Spleen (tissue), 13 donors: ENCODE measurements at places on chromosomes 4 and X. TPM values are rescaled to one million over a fixed set of nuclear protein-coding genes. Genes with fewer than 3 reads are reported as not detected.

DNA sequence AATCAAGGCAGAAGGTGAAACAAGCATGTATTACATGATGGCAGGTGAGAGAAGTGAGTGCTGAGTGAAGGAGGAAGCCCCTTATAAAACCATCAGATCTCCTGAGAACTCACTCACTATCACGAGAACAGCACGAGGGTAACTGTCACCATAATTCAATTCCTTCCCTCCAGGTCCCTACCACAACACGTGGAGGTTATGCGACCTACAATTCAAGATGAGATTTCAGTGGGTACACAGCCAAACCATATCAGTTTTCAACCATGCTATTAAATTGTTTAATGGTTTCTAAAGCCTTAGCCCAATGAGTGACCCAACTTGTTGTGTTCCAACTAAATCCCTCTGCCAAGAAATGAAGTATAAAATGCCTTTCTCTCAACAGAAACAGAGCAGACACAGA lies 519.8 kb downstream of the GBA3 start:
- no peaks in the 10 kb centered on the region for H3K27me3 ChIP-seq
- H3K4me1 ChIP-seq: no peaks in the 10 kb centered on the region
- H3K36me3 ChIP-seq: no peaks in the 10 kb centered on the region

- H3K4me3 ChIP-seq: peak within 1 kb of the TSS; percentile 47
- peaks cover 33% of the 10 kb centered on the region for H3K4me1 ChIP-seq
- DNase-seq: peak; percentile 85
- no peaks in the 10 kb centered on the region for H3K36me3 ChIP-seq
- H3K27me3 ChIP-seq: peaks cover 57% of the 10 kb centered on the region
Measured at GRCh38 chr4:121951521-121952110, at the start of gene TRPC3. Gene TRPC3, minus strand, starts transcription at chr4:121952060. Its CDS starts 380 bp downstream, at chr4:121951680.

DMRTC1B gene
- 3.1 TPM for polyA plus RNA-seq

DNA sequence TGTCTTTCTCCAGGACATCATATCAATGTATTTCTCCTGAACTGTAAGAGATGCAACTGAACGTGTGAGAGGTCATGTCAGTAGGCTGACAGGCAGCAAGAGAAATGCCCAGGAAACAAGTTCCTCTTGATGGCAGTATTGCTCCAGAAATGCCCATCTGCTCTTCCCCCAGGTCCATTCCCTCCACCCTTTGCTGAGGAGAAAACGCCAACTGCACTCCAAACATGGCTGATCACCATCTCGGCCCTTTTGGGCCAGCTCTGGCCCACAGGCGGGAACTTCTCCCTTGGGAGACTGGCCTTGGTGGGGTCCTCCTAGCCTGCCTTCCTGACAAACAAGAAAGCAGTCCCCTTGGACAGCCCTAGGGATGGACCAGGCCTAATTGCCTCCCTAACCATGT lies 276.5 kb upstream of the AGTR2 start:
- no peaks in the 10 kb centered on the region for H3K36me3 ChIP-seq
- DNase-seq: no peak
- no peak overlapping the region for H3K27ac ChIP-seq

GRCh38 chr4:3209551-3210325 lies 39.2 kb upstream of the MSANTD1 start:
- no peak for DNase-seq
- H3K27me3 ChIP-seq: no peaks in the 10 kb centered on the region
- peaks cover 71% of the 10 kb centered on the region for H3K36me3 ChIP-seq
- H3K4me1 ChIP-seq: no peaks in the 10 kb centered on the region
- no peak overlapping the region for H3K27ac ChIP-seq

ODAM gene
- polyA plus RNA-seq: 2.0 TPM

DNA sequence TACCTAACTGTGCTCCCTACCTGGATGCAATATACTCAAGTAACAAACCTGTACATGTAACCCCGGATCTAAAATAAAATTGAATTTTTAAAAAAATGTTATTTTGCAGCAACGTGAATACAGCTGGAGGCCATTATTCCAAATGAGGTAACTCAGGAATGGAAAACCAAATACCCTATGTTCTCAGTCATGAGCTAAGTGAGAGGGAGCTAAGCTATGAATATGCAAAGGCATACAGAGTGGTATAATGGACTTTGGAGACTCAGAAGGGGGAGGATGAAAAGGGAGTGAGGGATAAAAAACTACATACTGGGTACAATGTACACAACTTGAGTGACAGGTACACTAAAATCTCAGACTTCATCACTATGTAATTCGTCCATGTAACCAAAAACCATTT lies 78.6 kb downstream of the CENPC start:
- H3K4me1 ChIP-seq: no peaks in the 10 kb centered on the region
- H3K27ac ChIP-seq: no peak overlapping the region
- no peak overlapping the region for H3K4me3 ChIP-seq

DNA sequence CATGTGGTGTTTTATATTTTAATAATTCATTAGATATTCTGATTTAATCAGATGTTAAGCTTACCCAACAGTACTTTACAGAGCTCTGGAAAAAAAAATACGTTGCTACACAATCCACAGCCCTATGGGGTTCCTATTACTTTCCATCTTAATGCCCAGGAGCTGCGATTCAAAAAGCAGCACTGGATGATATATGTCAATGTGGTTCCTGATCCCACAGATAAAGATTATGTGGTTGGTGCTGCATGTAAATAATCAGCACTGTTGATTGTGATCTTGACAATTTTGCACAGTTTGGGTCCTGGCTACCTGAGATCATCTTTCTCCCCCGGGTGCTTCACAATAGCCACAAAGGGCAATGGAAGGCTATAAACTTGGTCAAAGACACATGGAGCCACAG lies 72.7 kb upstream of the DCLK2 start:
- H3K4me3 ChIP-seq: no peak overlapping the region
- H3K36me3 ChIP-seq: no peaks in the 10 kb centered on the region
- H3K27ac ChIP-seq: no peak overlapping the region
- no peak for DNase-seq
- H3K4me1 ChIP-seq: no peaks in the 10 kb centered on the region

DNA sequence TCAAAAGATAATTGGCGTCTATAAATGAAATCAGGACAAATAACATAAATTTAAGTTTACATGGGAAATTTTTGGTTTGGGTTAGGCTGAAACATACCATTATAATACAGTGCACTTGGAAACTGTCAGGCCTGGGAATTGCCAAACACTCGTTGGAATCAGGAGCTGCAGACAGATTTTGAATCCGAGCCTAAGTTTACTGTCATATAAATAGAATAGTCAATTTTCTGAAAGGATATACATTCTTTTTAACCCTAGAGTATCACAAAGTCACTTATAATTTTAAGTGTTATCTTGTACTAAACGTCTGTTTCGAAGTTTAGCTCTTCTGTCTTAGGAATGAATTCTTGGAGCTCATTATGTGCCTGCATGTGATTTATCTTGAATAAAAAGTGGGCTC lies 234.1 kb downstream of the VEGFC start:
- no peak overlapping the region for H3K4me3 ChIP-seq
- no peak overlapping the region for H3K27ac ChIP-seq
- H3K36me3 ChIP-seq: no peaks in the 10 kb centered on the region
- no peaks in the 10 kb centered on the region for H3K27me3 ChIP-seq

- no peaks in the 10 kb centered on the region for H3K27me3 ChIP-seq
- no peak overlapping the region for H3K4me3 ChIP-seq
- H3K36me3 ChIP-seq: no peaks in the 10 kb centered on the region
Measured at GRCh38 chr4:44760142-44760898, 34.0 kb upstream of the GNPDA2 start.

- H3K27me3 ChIP-seq: no peaks in the 10 kb centered on the region
- no peaks in the 10 kb centered on the region for H3K4me1 ChIP-seq
- H3K27ac ChIP-seq: no peak overlapping the region
- no peaks in the 10 kb centered on the region for H3K36me3 ChIP-seq
- DNase-seq: no peak
- H3K4me3 ChIP-seq: no peak overlapping the region
Measured at GRCh38 chr4:27835851-27836250, 975.2 kb downstream of the STIM2 start.

FUNDC2 gene
- polyA plus RNA-seq: 113 TPM

DNA sequence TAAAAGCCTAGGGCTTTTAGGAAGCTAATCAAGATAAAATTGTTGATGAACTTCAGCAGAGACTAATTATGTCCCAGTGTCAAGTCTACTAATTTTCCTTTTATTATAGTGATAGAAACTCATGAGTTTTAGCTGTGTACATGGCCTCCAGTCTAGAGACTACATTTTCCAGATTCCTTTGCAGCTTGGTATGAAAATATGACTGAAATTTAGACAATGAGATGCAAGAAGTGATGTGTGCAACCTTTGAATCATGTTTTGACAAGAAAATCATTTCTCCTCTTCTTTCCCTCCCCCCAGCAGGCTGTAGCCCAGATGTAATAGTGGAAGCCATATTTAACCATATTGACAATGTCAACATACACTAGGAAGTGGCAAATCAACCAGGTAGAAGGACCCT lies 30.3 kb upstream of the IL13RA2 start:
- H3K27ac ChIP-seq: no peak overlapping the region
- H3K4me1 ChIP-seq: no peaks in the 10 kb centered on the region
- no peak for DNase-seq
- no peaks in the 10 kb centered on the region for H3K36me3 ChIP-seq
- H3K4me3 ChIP-seq: no peak overlapping the region

NEUROG2 gene
- polyA plus RNA-seq: not detected

DNA sequence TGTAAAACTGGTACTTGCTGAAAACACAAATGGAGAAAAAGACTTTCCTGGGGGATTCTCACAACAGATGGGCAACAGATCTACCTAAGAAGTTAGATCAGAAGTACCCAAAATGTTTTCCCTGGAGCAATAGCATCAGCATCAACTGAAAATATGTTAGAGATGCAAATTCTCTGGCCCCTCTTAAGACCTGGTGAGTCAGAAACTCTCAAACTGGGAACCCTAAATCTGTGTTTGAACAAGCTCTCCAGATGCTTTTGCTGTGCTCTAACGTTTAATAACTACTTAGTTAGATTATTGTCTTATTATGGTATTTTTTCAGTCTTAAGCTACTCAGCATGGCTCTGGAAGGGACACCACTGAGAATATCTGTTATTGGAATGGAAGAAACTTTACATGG lies 55.2 kb upstream of the TRPC3 start:
- no peak overlapping the region for H3K27ac ChIP-seq
- no peaks in the 10 kb centered on the region for H3K4me1 ChIP-seq
- no peaks in the 10 kb centered on the region for H3K36me3 ChIP-seq
- H3K27me3 ChIP-seq: no peaks in the 10 kb centered on the region
- no peak for DNase-seq

DNA sequence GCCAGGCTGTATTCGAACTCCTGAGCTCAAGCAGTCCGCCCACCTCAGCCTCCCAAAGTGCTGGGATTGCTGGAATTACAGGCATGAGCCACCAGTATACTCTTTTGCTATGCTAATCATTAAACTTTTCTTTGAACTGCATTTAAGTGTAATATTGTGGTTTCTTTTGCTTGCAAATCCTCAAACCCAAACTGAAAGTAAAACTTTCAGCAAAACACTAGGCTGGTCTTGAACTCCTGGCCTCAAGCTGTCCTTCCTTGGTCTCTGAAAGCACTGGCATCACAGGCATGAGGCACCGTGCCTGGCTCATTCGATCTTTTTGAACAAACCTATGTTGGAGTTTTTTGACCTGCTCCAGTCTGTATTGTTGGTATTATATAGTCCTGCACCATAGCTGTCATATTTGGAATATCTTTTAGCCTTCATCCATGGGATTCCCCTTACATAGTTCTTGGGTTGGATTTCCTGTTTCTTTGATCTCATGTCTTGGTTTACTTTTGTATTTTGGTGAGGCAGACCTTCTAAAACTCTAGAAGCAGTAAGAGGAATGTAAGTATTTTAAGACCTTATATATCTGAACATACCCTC lies 34.1 kb downstream of the MOB1B start:
- H3K4me3 ChIP-seq: no peak overlapping the region
- no peak for DNase-seq
- no peaks in the 10 kb centered on the region for H3K27me3 ChIP-seq
- no peaks in the 10 kb centered on the region for H3K4me1 ChIP-seq
- H3K36me3 ChIP-seq: no peaks in the 10 kb centered on the region

- no peak overlapping the region for H3K27ac ChIP-seq
- no peaks in the 10 kb centered on the region for H3K4me1 ChIP-seq
- H3K27me3 ChIP-seq: no peaks in the 10 kb centered on the region
- H3K4me3 ChIP-seq: no peak overlapping the region
- H3K36me3 ChIP-seq: no peaks in the 10 kb centered on the region
Measured at GRCh38 chr4:176726803-176727202, 65.9 kb downstream of the VEGFC start.

NUDT10 gene
- 1.3 TPM for polyA plus RNA-seq

TLR10 gene
- 68.1 TPM for polyA plus RNA-seq

TEX13D gene
- polyA plus RNA-seq: not detected

DNA sequence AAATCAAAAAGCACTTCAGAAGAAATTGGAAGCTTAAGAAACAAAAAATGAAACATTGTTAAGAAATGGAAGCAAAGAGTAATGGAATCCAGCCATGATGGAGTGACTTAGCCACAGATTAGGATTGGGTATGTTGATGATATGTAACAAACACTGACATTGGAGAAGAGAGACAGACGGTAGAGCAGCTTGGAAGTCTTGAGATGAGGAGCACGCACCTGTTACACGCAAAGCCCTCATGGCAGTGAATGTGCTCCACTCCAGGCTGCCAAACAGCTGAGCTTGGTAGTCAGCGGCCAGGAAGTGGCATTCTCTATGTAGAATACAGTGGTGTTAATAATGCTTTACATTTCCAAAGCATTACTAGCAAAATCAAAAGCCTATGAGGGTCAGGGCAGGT lies 56.9 kb upstream of the GPRIN3 start:
- no peak overlapping the region for H3K27ac ChIP-seq
- H3K4me1 ChIP-seq: no peaks in the 10 kb centered on the region

- no peak overlapping the region for H3K27ac ChIP-seq
- H3K4me3 ChIP-seq: no peak overlapping the region
- no peak for DNase-seq
- H3K36me3 ChIP-seq: no peaks in the 10 kb centered on the region
Measured at GRCh38 chr4:160372390-160372789, 1269.5 kb downstream of the RAPGEF2 start.

- no peak for DNase-seq
- no peak overlapping the region for H3K27ac ChIP-seq
- H3K27me3 ChIP-seq: no peaks in the 10 kb centered on the region
- no peaks in the 10 kb centered on the region for H3K4me1 ChIP-seq
Measured at GRCh38 chr4:70531981-70532380, 13.6 kb downstream of the AMTN start.

DNA sequence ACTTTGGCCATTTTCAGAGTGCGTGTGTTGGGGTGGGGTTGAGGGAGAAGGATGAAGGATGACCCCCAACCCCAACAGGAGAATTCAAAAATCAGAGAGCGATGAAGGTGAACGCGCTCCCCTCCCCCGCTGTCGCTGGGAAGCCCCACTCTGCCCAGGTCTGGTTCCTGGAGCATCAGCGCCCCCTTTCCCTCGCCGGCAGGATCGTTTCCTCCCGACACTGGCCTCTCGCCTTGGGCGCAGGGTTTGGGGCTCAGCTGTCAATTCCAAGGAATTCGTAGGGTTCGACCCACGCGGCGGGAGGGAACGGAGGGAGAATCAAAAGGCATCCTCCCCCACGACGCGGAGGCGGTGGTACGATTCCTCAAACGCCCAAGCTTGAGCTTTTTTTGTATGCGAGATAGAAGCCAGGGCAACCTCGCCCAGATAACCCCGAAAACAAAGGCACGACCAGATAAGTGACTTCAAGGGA lies 1.0 kb upstream of the PDGFRA start:
- peaks cover 30% of the 10 kb centered on the region for H3K4me1 ChIP-seq
- peak overlapping the region; percentile 22 for H3K4me3 ChIP-seq
- peaks cover 82% of the 10 kb centered on the region for H3K27me3 ChIP-seq
- no peaks in the 10 kb centered on the region for H3K36me3 ChIP-seq
